CD4-positive, alpha-beta T cell treated with Interleukin-10 for 1 hour (primary cell): ENCODE measurements at places on chromosomes 4 and X.
A peak's percentile ranks its signal among the peaks of the same experiment; 100 is the strongest.

DNA sequence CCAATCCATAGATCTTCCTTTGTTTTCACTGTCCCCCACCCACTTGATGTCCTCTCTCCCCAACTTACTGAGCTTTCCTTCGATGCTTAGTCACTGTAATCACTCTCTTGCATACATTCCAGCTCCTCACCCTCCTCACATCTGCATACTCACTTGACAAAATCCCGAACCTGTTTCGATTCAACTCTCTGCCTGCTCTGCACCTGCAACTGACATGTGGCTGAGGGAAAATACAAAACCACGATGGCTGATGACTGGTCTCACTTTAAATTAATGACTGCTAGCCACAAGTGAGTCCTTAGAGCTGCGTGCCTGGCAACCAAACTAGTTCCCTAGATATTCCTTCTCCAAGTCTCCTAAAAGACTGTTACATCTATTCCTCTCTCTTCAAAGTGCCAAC lies 70.4 kb upstream of the FHL1 start:
- no peak for DNase-seq

DNA sequence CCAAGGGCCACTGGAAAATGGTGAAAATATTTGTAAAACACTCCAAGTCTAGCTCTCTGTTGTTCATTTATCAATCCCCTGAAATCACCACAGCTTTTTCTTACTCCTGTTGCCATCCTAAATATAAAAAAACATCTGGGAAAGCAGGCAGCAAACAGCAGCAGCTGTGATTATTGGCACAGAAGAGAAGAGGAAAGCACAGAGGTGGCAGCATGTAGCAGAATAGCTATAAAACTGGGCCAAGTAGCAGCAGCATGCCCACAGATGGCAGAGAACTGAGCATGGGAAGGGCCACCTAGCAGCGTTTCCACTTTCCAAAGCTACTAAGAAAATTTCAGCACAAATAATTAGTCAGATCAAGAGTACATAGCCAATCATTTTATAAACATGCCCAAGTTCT lies 307.2 kb downstream of the SLC7A11 start:
- no peak for DNase-seq

GRCh38 chrX:136768469-136769084 lies 12.2 kb downstream of the ARHGEF6 start:
- DNase-seq = peak; percentile 45

DNA sequence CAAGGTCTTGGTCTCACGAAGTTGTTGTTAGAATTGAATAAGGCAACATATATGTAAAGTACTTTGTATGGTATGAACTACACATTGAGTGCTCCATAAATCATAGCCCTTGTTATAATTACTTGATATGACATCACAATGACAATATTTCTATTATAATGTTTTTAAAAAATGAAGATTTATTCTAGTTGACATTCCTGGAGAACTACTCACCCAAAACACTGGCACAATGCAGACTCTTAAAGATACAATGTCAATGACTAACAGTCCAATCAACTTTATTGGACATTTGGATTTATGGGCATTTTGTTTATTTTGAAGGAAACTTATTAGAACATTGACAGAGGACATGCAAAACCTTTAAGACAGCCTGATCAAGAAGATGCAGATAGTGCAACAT lies 55.3 kb downstream of the ASB9 start:
- DNase-seq = no peak

DNA sequence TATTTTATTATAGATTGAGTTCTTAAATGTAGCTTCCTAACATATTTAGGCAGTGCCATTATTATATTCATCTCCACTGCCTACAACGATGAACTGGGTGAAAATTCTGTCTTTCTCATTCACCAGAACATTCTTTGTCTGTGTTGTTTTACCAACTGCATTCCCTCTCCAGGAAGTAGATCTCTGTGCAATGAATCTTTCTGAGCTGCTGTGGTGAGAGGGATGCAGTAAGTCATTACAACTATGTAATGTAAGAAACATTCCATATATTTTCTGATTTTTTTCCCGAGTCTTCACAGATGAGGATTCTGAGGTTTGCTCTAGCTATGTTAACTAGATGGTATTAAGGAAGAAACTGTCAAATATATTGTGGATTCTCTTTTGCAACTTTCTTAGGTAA lies 811.9 kb upstream of the PCDH7 start:
- DNase-seq = no peak

DNA sequence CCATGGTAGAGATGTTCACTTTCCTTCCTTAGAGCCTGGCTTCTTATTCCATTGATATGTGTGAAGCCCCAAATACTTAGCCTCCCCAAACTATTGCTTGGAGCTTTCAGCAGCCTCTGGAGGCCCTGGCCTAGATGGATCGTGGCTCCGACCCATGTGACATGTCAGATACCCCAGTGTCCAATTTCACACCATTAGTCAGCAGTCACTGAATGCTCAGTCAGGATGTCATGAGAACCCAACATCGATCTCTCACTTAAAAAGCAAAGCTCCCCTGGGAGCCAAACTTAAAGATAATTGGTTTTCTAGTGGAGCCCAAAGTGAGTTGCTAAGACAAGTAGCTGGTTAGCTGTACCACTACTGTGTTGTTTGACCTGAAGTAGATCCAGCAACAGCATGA lies 41.6 kb upstream of the IGSF1 start:
- no peak for DNase-seq

DNA sequence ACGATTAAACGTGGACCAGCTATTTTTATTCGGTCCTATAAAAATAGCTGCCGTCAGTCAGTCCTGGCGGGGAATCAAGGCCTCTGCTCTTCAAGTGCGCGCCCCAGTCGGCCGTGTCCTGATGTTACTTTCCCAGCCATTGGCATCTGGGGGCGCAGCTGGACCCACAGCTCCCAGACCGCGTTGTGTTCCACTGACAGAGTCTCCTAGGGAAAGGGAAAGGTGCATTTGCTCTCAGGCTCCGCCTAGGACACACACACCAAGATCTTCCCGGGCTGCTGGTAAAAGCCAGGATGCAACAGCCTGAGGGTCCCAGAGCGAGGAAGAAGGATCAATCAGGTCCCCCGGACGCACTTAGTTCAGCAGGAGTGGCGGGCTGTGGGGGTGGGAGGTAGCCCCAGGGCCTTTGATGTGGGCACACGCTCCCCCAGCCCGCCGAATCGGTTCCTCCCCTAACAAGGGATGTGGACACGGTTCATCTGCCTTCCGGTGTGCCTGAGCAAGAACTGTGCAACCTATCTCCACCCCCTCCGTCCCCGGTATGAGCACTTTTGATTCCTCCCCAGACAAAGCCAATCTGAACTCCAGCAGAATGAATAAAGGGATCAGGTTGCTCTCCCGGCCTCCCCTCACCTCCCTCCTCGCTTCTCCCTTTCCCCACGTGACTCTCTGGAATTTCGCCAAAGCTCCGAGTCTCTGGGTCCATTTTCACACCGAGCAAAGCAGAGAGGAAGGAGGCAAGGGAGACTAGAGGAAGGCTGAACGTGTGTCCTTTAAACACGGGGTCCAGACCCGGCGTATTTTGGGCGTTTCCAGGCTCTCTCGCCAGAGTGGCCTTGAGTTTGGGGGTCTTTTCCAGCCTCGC lies 626 bp upstream of the FRAS1 start:
- peak; percentile 14 for DNase-seq

GRCh38 chr4:146029147-146029546 lies 90.5 kb upstream of the ZNF827 start:
- DNase-seq = no peak

GRCh38 chr4:56727150-56727549 lies 46.1 kb upstream of the HOPX start:
- no peak for DNase-seq

DNA sequence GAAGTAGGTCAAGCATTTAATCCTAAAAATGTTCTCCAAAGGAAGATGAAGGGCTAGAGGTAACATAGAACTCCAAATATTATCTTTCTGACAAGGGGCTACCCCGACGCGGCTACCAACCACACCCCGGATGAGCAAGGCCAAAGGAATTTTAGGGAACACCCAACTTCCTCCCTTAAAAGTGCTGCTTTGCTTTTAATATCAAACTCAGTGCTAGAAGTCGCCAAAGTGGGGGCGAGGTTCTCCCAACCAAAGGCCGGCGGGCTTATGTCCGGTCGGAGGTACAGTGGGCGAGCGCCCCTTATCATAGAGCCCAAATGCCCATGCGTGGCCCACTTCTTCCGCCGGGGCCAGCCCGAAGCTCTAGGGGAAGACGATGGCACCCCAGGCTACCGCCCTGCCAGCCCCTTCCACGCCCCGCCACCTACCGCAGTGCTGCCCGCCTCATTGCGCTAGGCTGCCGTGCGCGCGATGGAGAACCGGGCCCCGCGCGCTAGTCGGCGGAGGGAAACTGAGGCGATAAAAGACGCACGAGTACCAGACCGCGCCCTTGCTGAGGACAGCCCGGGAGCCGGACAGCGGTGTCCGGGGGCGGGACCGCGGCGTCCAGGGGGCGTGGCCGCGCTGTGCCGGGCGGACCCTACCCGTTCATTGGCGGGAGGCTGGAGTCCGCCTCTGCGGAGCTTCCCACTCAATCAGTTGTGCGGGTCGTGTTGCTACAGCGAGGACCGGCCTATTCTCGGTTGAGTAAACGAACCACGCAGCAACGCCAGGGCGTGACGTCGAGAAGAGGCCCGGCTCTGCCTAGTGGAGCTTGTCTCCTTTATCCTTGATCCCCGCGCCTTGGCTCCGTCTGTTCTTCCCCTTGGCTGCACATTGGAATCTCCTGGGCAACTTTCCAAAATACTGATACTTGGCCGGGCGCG lies at the start of gene ACOT9:
Gene ACOT9 (minus strand): TSS at position 580 of the 926 bp plus-strand sequence. CDS start 132 bp downstream, at position 448.
- DNase-seq = peak; percentile 80

- no peak for DNase-seq
Measured at GRCh38 chr4:163382178-163382869, 38.6 kb downstream of the NPY5R start.

DNA sequence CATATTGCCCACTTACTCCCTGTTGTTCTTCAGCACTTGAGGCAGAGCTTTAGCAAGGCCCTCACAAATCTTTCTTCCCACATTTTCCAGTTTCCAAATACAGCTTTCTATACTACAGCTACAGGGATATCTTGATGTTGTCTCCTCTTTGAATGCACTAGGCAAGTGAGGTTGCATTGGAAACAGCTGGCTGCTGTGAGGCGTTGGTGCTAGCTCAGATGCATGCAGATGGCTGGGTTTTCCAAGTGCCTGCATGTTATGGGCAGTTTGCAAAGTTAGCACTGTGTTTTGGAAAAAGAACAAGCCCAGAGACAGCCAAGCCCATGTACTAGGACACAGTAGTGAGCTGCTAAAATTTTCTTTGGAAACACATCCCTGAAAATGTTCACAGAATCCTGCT lies 315.1 kb upstream of the RASGEF1B start:
- no peak for DNase-seq

GRCh38 chr4:89657931-89658700 lies 178.8 kb downstream of the SNCA start:
- peak; percentile 4 for DNase-seq

DNA sequence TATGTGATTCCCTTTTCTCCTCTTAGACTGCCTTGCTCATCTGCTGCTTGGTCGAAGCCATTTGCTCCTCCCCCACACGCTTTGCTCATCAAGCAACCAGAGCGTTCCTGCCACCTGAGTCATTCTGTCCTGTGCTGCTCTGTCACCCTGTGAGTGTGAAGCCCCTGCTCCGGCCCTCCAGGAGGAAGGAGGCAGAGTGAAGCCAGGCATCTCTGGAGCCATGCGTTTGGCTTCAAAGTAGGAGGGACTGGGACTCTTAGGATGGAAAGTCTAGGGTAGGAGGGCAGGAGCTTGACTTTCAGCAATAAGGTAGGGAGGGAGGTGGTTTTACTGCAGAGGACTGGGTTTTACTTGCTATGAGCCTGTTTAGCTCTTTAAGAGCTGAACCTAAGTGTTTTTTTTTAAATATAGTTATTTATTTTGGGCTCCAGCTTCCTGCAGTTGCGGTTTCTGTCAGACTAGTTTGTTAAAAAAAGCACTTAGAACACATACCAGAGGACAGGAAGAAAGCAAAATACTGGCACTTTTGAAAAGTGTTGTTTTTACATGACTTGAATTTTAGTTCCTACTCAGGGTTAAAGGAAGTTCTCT lies 63.6 kb downstream of the SPINK2 start:
- peak; percentile 56 for DNase-seq

DNA sequence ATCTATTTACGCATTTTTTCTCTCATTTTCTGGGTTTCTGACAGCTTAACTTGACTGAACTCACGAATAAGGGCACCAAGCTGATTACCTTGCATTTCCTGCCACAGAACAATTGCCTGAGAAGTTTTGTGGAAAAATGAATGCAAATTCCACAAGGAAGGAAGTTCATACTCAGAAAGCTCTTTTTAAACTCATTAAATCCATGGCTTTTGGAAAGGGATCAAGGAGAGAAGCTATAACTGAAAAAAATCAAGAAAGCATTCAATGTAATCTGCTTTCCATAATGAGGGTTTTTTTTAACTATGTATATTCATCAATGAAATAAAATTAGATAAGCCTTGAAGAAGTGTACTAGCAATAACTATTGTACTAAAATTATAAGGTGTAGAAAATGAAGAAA lies 252.5 kb downstream of the GPM6A start:
- DNase-seq = no peak

GRCh38 chr4:84493092-84493850 lies 5.8 kb downstream of the NKX6-1 start:
- no peak for DNase-seq

GRCh38 chr4:113384600-113384999 lies 335.1 kb downstream of the ANK2 start:
- no peak for DNase-seq

DNA sequence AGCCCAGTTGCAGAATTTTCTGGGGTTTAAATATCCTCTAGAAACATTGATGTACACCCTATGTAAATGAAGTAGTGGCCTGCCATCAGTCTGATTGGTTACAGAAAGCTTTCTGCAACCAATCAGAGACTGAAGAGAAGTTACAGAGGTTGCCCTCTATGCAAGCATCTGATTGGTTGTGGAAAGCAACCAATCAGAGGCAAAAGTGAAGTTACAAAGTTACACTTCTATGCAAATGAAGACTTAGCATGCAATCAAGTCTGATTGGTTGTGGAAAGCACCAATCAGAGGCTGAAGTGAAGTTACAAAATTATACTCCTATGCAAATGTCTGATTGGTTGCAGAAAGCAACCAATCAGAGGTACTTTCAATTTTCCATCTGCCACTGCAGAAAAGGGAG lies 51.9 kb upstream of the USP9X start:
- DNase-seq = peak; percentile 1

DNA sequence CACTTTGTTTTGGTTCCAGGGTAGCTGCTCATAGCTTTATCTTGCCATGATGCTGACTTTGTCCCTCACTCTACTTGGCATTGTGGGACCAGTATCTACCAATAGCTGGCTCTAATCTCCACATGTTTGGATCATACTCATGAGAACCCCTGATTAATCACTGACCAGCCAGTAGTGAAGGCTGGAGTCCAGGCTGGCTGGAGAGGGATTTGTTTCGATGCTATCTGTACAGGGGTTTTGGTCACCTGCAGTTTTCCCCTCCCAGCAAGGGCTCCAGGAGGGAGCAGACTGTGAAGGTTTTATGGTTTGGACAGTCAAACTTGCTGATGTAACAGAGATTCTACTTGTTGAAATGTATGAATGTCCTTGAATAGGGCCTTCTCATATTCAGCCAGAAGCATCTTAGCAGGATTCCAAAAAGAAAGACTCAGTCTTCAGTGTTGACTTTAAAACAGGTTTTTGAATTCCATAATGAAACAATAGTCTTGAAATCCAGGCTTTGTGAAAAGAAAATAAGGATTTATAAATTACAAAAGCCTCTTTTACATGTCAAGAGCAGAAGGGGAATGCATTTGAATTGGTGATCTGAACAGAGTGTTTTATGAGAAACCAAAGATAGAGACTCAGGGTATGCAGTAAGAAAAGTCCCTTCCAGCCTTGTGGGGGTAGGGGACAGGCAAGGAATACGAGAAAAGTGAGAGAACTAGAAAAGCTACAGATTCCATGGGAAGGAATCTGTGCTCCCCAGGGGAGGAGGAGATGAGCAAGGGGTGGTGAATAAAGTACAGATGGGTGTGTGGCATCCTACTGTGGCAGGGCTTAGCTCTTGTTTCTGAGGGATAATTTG lies 103.1 kb upstream of the SHISA3 start:
- DNase-seq = no peak
